ENCODE measurements at places on chromosomes 2 and 18. TPM values are rescaled to one million over a fixed set of nuclear protein-coding genes. Genes with fewer than 3 reads are reported as not detected.

Gene TMEM198
- 0.70 TPM for total RNA-seq

Gene SP3
- total RNA-seq = 36.7 TPM

Gene RNF125
- total RNA-seq = 0.23 TPM

Gene NTSR2
- total RNA-seq = not detected

Gene CHRNA1
- total RNA-seq = not detected

Gene TMEM163
- total RNA-seq = 0.16 TPM

Gene RFTN2
- total RNA-seq = not detected

Gene ALPG
- 0.38 TPM for total RNA-seq

Gene RESP18
- total RNA-seq = not detected

Gene KIF1A
- 1.4 TPM for total RNA-seq

Gene MITD1
- 24.2 TPM for total RNA-seq

Gene TTLL4
- total RNA-seq = 24.7 TPM

Gene PSTPIP2
- total RNA-seq = 0.14 TPM

Gene REV1
- total RNA-seq = 9.3 TPM

Gene SERPINB11
- not detected for total RNA-seq

Gene ACMSD
- total RNA-seq = not detected

Measured in A549 treated with Hydrocortisone at 1 μM for 4 hours (cell line).